Adrenal gland (tissue), 19 donors: ENCODE measurements at places on chromosomes 1 and 21.
A peak's percentile ranks its signal among the peaks of the same experiment; 100 is the strongest.

DNA sequence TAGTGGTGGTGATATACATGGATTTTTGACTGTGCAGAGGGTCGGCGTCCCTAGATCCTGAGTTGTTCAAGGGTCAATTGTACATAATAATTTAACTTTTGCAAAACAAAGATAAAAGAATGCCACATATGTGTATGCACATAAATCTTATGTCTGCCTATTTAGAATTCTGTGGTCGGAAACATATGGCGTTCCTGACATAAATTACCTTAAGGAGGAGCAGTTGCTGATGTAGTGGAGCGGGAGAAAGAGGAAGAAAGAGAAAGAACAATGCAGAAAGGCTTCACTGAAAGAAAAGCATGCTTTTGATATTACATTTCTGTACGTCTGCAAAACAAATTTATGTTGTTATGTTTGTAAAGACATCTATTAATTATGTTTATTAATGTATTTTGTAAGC is 40.0 kb downstream of the S1PR1 start:
- no peak for DNase-seq

GRCh38 chr1:6614019-6614928 is 743 bp downstream of the PHF13 start:
- peak; percentile 64 for DNase-seq

DNA sequence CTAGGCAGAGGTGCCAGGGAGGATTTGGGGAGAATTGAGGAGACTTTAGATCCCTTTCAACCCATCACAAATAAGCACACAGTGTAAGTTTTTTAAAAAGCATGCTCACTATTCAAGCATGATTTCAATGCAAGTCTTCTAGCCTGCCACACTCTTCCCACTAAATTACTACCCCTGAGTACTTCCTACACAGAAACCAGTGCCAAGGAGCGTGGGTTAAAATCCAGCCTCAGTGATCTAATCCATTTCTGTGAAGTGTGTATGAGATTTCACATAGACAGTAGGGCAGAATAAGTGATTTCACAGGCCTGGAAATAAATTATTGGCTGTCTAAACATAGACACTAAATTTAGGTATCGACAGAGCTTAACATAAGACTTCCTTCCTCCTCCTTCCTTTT is 142.9 kb upstream of the ATP1B1 start:
- no peak for DNase-seq

DNA sequence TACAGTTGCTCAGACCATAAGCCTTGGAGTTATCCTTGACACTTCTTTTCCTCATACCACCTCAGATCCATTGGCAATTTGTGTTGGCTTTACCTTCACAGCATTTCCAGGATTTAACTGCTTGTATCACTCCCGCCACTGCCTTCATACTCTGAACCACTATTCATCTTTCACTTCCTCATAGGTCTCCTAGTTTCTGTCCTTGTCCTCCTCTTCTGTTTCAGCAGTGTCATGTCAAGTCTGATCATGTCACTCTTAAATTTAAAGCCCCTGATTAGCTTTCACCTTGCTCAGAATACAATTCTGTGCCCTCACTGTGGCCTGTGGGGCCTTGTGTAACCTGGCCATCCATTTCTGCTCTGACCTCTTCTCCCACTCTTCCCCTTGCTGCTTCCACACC is 34.7 kb upstream of the C1orf115 start:
- no peak for DNase-seq

DNA sequence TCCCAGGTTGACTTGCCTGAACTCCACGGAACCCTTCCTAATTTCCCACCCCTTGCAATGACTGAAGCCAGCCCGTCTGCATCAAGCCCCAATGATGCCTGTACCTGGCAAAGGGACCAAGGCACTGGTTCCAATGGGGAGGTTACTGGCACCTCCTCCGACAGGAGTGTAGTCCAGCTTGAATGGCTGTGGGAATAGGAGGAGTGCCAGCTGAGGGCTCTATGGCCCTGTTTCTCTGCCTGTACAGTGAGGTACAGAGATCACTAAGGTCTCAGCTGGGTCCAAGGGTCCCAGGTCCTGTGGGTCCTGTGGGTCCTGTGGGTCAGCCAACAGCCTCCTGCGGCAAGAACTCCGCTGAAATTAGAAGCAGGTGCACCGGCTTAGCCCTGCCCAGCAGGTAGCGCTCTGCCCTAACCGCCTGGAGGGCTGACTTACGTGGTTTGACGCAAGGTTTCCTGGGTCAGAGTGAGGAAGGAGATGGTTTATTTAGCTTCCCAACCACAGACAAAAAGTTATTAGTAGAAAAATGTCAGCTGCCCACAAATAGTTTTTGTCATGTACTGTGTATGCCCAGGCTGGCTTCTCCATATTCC is 9.9 kb upstream of the SPRR4 start:
- no peak for DNase-seq

- DNase-seq: no peak
Observed at GRCh38 chr1:246319083-246319714, 187.9 kb downstream of the SMYD3 start.

GRCh38 chr21:44875316-44875700 is 1.8 kb upstream of the PTTG1IP start:
- no peak for DNase-seq

- DNase-seq: no peak
Observed at GRCh38 chr1:46456411-46456963, 33.1 kb upstream of the DMBX1 start.

DNA sequence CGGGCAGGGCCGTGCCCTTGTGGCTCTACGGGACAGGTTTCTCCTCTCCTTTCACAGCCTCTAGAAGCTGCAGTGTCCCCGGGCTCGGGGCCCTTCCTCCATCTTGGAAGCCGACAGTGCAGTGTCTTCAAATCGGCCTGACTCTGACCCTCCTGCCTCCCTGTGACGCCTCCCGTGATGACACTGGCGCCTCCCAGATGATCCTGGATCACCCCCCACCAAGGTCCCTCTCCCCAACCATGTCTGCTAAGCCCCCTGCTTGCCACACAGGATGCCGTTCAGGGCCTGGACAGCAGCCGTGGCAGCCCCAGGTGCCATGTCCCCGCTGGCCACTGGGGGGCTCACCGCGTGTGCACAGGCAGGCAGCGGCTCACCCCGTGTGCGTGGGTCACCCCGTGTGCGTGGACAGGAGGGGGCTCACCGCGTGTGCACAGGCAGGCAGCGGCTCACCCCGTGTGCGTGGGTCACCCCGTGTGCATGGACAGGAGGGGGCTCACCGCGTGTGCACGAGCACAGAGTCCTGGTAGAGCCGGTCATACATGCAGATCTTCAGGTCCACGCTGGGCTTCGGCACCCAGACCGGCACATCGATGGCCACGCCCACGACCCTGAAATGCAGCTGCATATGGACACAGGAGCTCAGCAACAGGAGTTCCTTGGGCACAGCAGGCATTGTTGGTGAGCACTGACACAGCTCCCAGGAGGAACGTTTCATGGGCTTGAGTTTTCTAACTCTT is 24.9 kb upstream of the TMEM52 start:
- DNase-seq: peak; percentile 62

- peak; percentile 58 for DNase-seq
Observed at GRCh38 chr1:2174348-2175054, 20.1 kb downstream of the FAAP20 start.

DNA sequence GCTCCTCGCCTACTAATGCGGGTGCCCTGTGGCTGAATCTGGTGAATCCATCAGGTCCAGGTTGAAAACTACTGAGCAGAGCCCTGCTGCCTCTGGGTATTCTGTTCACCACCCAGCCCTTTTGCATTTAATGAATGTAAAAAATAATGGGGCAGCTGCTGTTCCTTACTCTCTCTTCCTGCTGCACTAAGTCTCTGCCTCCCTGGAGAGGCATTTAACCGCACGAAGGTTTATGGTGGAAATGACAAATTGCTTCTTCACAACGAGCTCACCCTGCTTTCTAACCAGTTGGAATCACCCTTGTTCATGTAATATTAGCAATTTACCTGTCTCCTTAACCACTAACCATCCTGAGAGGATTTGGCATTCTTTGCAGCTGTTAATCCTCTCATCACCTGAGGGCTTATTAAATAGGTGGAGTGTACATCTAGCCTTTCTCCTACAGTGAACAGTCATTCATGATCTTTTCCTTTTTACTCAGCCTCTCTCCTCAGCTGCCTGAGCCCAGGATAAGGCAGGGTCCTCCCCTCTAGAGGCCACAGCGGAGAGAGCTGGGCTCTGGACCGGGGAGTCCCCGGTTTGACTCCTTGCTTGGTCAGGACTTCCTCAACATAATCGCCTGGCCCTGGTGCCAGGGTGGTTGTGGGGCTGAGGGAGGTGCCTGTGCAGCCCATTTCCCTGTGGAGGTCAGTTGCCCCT is 97.6 kb downstream of the NOS1AP start:
- DNase-seq: no peak

- no peak for DNase-seq
Observed at GRCh38 chr1:7591565-7591964, 179.5 kb upstream of the VAMP3 start.
